ENCODE measurements at places on chromosomes 11 and 22.

GRCh38 chr11:30902929-30903328 lies 316.8 kb upstream of the MPPED2 start:
- DNase-seq, result no peak

DNA sequence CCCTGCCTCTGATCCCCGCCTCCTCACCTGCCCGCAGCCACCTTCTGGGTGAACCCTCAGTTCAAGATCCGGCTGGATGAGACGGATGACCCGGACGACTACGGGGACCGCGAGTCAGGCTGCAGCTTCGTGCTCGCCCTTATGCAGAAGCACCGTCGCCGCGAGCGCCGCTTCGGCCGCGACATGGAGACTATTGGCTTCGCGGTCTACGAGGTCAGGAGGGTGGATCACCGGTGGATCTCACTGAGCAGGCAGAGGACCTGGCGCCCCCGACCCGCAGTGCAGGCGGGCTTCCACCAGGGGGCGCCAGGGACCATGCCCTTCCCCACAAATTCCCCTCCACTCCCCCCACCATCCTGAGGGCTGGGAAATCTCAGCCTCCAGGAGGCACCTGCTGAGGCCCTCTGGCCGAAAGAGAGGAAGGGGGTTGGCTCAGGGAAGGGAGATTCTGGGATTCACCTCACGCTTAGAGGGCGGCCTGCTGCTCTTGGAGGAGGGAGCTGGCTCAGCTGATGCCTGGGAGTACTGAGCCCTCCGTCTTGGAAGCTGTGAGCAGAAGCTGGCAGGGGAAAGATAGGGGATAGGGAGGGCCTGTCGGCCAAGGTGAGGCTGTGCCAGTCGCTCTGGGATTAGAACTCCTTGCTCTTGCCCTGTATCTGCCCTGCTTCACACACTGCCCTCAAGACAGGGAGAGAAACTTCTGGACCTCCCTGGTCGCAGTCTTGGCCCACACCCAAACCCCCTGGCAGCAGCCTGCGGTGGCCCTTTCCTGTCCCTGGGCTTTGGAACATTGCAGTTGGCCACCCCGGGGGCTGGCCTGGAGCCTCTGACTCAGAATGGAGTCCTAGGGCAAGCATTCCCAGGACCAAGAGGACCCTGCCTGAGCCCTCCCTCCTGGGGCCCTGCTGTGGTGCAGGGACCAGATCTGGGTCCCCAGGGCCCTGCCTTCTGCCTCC lies 23.2 kb downstream of the CAPN1 start:
- DNase-seq, result no peak

DNA sequence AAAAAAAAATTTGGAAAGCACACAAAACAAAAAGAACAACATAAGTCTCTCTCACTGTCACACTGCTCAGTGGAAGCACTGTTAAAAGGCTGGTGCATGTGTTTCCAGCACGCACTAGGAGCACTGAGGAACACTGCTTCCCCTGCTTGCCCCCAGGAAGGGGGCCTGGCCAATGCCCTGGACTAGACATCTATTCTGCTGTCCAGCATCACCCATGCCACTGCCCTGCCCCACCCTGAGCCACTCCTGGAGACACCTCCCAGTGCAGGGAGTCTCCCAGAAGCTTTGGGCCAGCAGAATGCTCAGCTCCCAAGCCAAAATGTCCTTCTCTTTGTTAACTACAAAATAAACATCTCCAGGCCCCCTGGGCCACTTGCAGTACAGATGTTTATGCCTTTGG lies 49.7 kb upstream of the EMID1 start:
- DNase-seq, result no peak

GRCh38 chr11:37456746-37457145 lies 858.7 kb upstream of the RAG2 start:
- DNase-seq, result no peak

GRCh38 chr11:95877291-95877690 lies 46.6 kb downstream of the MTMR2 start:
- DNase-seq, result peak; percentile 96

- DNase-seq, result no peak
These were observed 139.4 kb downstream of the SPATA19 start for GRCh38 chr11:133705873-133706272.

DNA sequence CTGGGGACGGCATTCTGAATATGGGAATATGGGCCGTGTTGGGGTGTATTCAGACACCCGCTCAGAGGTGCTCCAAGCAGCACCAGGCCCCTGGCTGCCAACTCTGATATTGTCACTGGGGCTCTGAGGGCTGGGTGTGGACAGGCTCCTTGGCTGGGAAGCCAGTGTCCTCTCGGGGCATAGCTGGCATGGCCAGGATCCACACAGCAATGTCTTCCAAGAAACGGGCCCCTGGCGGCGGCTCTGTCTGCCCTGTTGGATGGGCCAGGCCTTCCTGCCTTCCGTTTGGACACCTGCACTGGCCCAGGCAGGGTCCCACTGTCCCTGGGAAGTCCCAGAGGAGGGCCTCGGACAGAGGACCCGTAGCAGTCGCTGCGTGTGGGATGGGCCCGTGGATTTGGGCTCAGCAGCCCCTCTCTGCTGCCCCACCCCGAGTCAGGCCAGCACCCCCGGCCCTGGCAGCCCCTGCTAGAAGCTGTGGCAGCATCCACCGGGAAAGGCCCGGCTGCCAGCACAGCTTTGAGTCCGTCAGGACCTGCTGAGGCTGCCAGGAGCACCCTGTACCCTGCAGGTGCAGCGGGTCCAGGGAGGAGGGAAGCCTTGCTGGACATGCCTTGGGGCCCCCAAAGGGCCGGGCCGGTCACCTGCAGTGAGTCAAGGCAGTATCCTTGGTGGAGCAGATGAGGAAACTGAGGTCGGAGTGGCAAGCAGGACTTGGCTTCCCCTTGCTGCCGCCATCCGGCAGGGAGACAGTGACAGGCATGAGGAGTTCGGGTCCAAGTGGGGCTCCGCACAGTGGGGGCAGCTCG lies 4.1 kb downstream of the PANX2 start:
- no peak for DNase-seq

GRCh38 chr22:37739035-37739434 lies 42.2 kb downstream of the TRIOBP start:
- no peak for DNase-seq

DNA sequence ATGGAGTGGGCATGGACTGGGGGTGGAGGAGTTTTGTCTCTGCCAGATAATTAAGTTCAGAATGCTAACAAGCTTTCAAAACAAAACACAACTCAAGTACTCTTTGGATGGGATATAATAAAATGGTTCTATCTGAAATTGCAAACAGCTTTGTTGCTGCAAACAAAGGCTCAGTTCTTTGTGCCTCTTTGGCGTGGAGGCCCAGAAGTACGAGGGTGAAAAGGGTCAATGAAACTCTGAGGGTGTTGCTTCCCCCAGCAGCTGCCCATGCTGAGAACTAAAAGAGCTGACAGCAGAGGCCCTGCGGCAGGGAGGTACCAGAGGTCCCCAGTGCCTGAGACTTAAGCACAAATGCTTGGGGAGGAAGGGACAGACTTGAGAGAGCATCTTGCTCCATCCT lies 26.5 kb upstream of the IGSF22 start:
- DNase-seq, result no peak

GRCh38 chr22:46238541-46238940 lies 11.6 kb downstream of the CDPF1 start:
- DNase-seq, result no peak

DNA sequence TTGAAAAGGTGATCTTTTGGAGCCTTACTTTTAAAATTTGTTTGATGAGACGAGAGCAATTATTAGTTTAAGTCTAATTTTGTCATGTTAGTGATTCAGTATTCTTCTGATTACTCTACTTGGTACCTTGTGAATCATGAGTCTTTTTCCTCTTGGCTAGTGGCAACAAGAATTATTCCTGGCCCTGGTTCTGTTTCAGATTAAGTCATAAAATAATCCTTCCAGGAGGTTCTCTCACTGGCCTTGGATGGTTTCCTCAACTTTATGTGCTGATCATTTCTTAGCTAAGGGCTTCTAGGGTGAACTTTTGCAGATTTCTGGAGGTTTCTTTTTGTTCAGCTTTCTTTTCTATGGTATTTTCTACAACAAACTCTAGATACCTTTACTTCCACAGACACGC lies 741.8 kb upstream of the LUZP2 start:
- DNase-seq, result no peak

DNA sequence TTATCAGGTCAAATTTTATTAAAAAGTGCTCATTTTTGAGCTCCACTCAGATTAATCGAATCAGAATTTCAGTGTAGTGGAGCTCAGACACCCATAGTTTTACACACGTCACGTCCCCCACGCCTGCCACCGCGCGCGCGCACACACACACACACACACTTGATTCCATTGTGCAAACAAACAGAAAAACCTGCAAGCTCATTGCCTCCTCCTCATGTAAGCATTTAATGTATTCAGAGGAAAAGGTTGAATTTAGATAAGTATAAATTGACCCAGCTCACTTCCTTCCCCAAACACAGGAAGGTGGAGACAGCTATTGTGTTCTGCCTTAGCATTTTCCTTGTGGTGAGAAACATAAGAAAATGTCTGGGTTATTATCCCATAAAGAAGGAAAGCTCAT lies 336.7 kb downstream of the LUZP2 start:
- no peak for DNase-seq

DNA sequence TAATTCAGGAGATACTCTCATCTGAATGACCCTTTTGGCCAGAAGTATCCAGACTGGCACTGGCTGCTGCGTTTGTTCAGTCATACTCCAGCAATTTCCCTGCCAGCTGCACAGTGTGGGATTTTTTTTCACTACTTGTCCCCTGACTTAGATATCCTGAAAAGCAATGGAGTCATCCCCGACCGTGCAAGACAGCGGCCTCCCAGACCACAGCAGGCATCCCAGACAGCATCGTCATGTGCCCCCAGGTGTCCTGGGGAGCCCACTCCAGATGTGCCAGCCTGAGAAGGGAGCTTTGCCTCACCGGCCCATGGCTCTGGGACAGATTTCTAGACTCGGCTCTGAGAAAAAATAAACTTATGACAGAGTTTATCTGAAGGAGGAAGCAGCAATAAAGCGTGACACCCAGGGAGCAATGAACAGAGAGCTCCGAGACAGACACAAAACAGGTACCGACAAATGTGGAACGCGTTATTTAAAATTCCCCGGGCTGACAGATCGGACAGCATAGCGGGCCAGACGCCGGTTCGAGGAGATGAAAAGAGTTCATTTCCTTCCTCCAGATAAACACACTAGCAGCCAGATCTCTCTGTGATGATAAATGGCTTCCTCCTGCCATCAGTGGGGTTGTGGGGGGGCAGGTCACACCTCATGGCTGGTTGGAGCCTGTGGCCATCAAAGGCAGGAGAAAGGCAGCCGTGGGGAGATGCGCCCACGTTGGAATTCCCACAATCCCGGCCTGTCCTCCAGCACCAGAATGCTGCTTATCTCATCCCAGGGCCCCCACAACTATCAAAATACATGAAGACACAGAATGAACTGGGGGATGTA lies 106.4 kb upstream of the FGF3 start:
- DNase-seq, result no peak

GRCh38 chr22:50138988-50139387 lies 31.5 kb upstream of the PANX2 start:
- DNase-seq, result no peak
